ENCODE measurements at places on chromosomes 12 and 14.

GRCh38 chr12:6827982-6828780 is at the start of gene P3H3:
Gene P3H3, plus strand, starts transcription at chr12:6828407. Its CDS starts 34 bp downstream, at chr12:6828441.
- no peak for DNase-seq

DNA sequence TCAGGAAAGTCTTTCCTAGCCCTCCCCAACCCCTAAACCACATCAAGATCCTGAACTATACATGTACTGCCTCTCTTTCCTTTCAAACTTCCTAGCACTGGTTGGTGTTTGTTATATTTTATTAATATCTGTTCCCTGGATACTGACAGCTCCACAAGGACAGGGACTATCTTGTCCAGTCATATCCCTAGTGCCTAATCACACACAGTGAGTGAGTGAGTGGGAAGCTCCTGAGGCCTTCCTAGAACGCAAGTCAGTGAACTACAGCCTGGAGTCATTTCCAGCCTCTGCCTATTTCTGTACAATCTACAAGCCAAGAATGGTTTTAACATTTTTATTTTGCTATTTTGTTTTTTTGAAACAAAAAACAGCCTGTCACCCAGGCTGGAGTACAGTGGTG is 7.5 kb upstream of the ACTR6 start:
- no peak for DNase-seq

DNA sequence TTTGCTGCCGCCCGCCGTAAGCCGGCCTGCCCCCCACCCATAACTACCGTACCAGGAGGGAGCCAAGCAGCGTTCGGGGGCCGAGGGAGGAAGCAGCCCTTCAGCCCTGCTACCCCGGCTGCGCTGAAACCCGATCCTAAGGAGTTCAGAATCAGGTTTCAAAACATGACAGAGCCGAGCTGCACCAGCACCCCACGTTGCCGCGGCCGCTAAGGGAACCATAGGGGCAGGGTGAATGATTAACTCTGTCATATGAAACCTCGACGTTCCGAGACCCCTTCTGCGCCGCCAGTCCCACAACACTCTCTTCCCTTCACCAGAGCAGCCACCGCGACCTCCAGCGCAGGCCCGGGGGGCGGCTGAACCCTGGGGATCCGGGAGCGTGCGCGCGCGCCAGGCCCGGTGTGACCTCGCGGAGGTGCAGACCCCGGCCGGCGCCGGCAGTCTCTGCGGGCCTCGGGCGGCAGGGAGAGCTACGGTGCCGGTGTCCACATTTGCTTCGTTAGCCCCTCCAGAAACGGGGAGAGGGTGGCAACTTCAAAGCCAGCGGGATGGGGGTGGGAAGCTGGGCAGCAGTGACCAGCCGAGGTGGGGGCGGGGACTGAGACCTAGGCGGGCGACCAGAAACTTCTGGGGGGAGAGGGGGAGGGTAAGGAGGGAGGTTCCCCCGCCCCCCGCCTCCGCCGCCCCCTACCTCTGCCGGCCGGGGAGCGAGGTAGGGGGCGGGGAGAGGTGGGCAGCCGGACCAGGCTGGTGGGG is 1.6 kb downstream of the SIX4 start:
- DNase-seq = no peak

DNA sequence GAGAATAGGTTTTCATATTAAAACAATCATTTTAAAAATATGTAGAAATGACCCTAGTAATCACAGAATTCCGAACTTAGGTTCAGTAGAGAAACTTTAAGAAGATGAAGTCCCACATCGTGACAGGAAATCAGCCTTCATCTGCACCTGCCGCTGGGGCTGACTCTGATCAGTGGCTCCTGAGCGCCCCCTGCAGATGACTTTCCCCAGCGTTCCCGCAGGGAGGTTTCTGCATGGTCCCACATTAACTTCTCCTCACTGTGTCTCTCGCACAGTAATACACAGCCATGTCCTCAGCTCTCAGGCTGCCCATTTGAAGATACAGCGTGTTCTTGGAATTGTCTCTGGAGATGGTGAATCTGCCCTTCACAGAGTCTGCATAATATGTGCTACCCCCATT is 1131.1 kb downstream of the TMEM121 start:
- peak; percentile 55 for DNase-seq

DNA sequence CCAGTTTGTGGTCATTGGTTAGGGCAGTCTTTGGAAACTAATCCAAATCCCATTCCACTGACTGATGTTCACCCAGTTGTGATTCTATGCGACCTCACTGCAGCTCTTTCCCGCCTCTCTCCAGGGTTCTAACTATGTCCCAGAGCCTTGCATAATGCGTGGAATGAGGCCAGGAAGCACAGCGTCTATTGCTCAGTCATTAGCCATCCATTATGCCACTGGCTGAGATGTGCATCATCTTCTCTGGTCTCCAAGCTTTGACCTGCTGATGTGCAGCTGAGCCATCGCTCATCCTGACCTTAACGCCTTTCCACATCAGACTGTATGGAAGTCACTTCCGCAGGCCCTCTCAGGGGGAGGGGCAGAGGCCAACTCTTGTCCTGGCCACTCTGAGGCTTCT is 115.4 kb upstream of the VRK1 start:
- no peak for DNase-seq

DNA sequence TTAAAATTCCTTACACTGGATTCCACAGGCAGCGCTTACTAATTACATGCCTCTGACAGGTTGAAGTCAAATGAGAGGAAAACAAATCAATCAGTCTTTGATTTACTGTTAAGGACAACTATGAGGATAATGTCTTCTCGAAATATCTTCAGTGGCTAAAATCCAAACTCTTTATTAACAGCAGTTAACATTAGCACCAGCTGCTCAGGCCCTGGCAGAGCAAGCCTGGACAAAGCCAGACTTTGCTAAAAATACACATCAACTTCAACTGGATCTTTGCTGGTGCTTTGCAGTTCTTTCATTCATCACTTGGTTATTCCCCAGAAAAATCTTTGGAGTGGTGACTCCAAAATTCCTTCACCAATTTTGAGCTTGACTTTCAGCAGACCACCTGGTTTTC is 98.7 kb downstream of the HECTD4 start:
- DNase-seq = no peak

DNA sequence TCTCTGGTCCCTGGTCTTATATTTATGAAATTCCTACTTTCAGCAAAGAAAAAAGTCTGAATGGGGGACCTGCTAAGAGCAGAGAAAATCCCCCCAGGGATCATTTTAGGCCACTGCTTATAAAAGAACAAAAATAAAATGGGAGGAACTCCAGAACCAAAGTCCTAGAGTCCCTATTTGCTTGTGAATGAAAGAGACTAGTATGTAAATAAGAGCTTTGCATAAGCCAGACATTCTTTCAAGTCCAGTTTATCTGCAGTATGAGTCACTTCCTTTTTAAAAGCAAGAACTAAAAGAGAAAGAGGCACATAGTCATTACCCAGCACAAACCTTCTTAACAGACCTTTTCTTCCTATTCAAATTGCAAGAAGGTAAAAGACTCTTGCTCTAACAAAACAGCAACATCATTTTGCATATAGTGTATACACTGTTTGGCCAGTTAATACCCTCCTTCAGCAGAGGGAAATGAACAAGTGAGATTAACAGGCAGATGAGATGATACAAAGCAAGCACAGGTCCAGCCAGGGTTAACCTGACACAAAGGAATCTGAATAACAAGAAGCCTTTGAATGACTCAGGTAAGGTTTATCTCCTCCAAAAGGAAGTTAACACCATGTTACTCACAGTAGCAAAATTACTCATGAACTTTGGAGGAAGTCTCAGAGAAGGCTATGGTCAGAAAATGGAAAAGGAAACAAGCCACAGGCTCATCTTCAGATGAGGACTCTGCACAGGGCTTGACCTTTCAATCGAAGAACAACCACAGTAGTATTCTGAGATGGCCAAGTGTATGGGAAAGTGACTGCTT is 87.3 kb downstream of the PHLDA1 start:
- DNase-seq = no peak

DNA sequence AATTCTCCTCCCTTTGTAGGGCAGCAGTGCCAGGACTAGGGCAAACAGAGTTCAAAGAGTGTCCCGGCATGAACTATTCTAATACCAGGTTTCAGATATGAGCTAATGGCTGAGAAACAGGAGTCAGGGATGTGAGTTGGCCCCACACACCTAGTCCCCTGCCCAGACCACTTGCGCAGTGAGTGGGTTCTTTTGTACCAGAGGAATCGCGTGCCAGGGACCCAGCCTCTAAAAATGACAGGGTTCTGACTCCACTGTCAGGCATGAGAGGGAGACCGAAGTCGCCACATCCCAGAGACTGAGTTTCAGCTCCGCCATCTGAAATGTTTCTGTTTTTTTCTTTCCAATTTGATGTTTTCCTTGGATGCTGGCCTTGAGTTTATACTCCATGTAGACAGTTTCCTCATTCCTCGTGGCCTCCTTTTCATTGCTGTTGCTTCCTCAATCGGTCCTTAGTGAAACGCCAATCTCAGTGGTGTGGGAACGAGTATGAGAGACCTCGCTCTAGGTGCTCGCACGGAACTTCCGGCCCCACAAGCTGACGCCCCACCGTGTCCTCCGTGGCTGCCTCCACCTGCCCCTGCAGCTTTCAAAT is 31.5 kb downstream of the FBXL14 start:
- no peak for DNase-seq

GRCh38 chr14:85533861-85534291 is 3.9 kb downstream of the FLRT2 start:
- DNase-seq = no peak

DNA sequence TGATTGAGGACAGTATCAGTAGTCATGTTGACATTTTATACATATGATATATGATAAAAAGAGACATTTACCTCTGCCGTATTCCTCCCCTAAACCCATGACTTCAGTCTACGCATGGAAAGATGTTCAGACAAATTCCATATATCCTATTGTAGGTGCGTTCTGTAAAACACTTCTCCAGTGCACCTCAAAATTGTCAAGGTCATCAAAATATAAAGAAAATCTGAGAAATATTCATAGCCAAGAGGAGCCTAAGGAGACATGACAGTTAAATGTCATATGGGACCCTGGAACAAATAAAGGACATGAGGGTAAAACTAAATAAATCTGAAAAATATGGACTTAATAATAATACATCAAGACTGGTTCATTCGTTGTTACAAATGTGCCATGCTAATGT is 71.5 kb downstream of the CCER1 start:
- DNase-seq = no peak

GRCh38 chr12:90854136-90854689 is 100.8 kb downstream of the CCER1 start:
- no peak for DNase-seq

DNA sequence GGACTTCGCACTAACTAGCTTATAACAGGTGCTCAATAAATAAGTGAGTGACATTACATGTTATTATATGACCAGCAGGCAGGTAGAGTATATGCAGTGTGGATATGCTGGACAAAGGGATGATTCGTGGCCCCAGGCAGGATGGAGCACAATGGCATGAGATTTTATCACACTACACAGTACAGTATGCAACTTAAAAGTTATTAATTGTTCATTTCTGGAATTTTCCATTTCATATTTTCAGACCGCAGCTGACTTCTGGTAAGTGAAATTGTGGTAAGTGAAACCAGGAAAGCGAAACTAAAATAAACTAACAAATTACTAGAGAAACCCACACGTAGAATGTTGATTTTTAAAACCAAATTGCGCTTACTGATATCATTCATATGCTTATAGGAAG is 3.3 kb downstream of the PARP11 start:
- no peak for DNase-seq

DNA sequence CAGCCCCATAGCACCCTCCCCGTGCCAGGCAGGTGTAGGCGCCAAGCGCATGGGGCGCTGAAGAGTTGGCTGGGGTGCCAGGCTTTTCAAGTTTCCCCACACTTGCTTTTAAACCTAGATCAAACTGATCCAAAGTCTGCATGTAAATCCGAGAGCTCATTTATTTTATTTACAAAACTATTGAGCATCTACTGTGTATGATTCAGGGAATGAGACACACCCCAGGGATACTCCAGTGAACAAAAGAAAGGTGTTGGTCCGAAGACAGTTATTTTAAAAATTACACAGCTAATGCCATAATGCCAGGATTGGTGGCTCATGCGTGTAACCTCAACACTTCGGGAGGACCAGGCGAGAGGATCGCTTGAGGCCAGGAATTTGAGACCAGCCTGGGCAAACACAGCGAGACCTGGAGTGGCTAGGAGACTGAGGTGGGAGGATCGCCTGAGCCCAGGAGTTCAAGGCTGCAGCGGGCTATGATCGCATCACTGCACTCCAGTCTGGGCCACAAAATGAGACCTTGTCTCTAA is 780 bp upstream of the SLC41A2 start:
- no peak for DNase-seq

GRCh38 chr12:109157986-109158385 is 41.6 kb downstream of the ACACB start:
- no peak for DNase-seq

GRCh38 chr12:2009623-2010022 is 5.4 kb upstream of the DCP1B start:
- no peak for DNase-seq

GRCh38 chr14:52825085-52825484 is 33.7 kb upstream of the GNPNAT1 start:
- no peak for DNase-seq

DNA sequence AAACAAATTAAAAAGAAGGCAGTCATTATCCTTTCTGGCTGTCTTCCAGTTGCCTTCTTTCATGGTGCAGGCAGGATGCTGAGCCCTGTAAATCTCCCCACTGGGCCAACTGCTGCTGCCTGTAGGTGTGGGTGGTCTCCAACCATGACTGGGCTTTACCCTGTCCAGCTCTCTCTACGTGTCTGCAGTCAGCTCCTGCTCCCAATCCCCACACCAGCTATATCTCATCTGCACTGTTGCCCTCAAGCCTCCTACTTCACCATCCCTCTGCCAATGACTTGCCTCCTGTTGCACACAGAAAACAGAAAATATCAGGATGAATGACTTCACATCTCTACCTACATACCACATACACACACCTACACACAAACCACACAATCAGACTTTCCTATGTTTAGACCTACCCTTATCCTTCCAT is 39.7 kb upstream of the PSMA6 start:
- no peak for DNase-seq

DNA sequence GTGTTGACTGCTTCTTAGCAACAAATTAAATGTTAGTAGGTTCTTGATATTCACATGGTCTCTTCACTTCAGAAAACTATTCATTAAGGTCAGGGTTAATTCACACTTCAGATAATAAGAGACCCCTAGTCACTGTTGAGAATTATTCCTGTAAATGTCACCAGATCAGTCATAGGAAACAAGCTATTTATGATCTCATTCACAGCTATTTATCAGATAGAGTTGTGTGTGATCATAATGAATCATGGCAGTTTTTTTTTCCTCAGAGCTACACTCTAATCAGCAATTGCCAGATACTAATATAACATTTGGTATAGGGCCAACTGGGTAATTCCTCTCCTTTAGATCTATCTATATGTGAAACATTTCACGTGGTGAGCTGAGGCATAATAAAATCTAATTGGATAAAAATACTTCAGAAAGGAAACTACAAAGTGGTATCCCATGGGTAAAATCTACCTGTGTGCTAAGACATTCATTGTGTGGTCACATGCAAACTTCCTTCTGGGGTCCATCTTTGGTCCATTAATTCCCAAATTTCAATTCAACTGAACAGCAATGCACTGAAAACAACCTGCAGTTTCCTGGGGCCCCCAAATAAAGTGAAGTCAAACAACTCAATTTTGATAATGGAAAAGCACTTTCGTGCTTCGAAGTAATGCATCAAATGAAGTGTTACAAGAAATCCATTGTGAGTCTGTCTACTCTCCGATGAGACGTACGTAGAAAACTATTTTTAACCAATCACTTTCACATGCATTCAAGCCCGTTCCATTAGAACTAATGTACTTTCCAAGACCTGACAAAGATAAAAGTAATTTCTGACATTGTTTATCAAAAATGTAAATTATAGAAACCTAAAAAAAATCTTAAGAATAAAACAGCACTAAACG is 197.0 kb downstream of the ACSS3 start:
- no peak for DNase-seq
